ENCODE measurements at places on chromosomes 12 and 14. TPM values are rescaled to one million over a fixed set of nuclear protein-coding genes. Genes with fewer than 3 reads are reported as not detected.

- peak; percentile 80 for DNase-seq
- peaks cover 7% of the 10 kb centered on the region for H3K27me3 ChIP-seq
- no peak overlapping the region for H3K4me3 ChIP-seq
- peaks cover 38% of the 10 kb centered on the region for H3K36me3 ChIP-seq
- no peak overlapping the region for H3K27ac ChIP-seq
- peaks cover 50% of the 10 kb centered on the region for H3K4me1 ChIP-seq
These were observed 26.6 kb upstream of the KLRB1 start for GRCh38 chr12:9634177-9634803.

DNA sequence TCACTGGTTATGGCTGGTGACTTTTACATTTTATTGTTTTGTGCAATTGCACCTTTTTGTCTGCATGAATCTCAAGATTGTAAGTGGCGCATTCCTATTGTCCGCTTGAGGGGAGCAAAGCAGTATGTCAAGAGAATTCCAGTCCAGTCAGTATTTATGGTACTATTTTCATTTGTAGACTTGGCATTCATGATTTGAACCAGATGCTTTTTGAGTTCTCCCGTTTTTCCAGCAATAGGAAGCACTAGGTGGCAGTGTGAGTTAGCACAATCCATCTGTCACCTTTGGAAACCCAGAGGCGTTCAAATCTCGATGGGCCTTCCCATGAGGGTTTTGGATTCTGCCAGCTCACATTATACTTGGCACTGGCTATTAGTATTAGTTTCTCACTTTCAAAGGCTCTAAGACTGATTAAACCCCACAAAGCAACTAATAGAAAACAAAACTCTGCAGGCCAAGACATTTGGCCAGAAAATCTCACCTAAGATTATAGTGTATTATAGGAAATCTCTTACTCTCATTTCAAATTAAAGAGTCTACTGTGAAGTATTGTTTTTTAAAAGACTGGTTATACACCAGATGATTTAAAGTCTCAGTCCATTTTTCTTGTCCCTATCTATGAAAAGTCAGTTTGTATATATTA is 2.2 kb downstream of the DACT1 start:
- peaks cover 31% of the 10 kb centered on the region for H3K4me1 ChIP-seq
- no peak for DNase-seq
- H3K27me3 ChIP-seq: peaks cover 53% of the 10 kb centered on the region
- no peaks in the 10 kb centered on the region for H3K36me3 ChIP-seq
- no peak overlapping the region for H3K27ac ChIP-seq

DNA sequence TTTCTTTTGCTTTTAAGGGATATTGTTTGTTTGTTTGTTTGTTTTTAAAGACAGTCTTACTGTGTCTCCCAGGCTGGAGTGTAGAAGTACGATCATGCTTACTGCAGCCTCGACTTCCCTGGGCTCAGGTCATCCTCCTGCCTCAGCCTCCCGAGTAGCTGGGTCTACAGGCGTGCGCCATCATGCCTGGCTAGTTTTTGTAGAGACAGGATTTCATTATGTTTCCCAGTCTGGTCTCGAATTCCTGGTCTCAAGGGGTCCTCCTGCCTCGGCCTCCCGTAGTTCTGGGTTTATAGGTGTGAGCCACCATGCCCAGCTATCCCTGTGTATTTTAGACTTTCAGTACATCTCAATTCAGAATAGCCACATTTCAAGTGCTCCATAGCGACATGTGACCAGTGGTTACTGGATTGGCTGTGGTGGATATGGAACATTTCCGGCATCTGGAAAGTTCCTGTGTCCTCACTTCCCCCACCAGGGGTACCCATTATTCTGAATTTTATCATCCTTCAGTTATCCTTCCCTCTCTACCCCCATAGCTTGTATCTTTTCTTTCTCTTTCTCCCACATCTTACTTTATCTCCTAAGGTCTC is 61.1 kb downstream of the HRK start:
- no peaks in the 10 kb centered on the region for H3K27me3 ChIP-seq
- DNase-seq: no peak
- H3K4me3 ChIP-seq: peak overlapping the region; percentile 22
- H3K4me1 ChIP-seq: peaks cover 23% of the 10 kb centered on the region
- H3K27ac ChIP-seq: no peak overlapping the region

DNA sequence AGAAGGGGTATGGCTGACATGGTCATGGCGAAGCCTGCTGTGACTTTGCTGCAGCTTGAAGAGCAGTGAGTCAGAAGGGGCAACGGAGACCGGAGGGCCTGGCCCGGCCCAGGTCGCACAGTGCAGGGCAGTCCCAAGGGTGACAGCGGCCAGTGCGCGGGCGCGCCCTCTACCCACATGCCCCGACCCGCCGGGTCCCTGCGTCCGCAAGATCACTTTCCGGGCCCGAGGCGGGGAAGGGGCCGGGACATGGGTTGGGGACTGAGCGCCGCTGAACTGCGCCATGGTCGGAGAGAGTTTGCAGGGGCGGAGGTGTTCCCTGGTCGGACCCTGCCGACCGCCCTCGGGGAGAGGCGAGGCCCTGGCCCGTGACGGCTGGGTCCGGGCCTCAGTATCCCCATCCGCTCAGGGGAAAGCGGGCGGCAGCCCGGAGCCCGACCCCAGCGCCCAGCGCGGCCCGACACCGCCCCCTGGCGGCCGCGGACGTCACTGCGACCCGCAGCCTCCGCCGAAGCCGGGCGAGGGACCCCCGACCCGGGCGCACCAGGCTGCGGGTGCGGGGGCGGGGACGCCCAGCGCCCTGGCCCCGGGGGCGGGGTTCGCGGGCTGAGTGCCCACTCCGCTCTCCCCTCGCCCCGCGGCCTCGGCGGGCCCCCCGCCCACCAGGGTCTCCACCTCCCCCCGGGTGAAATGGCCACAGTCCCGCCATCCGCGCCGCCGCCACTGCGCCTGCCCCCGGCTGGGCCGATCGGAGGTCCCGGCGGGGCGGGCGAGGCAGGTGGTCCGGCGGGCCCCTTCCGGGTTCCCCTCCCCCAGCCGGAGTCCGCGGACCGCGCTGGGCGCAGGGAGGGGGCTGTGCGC is 7.2 kb upstream of the ANKRD9 start:
- peak overlapping the region; percentile 76 for H3K4me3 ChIP-seq
- no peak overlapping the region for H3K27ac ChIP-seq
- peaks cover 3% of the 10 kb centered on the region for H3K4me1 ChIP-seq

SLC39A2 gene
- total RNA-seq: not detected

PLEKHG7 gene
- total RNA-seq: 0.18 TPM

DGLUCY gene
- 112 TPM for total RNA-seq

All from activated CD4-positive, alpha-beta memory T cell treated with anti-CD3 and anti-CD28 coated beads, Interleukin-2, amount 10 ng/mL, durations not matched to agents 7 days and 5 days (primary cell).